ENCODE measurements at places on chromosomes 2 and 18. TPM values are rescaled to one million over a fixed set of nuclear protein-coding genes. Genes with fewer than 3 reads are reported as not detected.

GRCh38 chr2:49207204-49207603 is 52.9 kb upstream of the FSHR start:
- H3K4me3 ChIP-seq: no peak overlapping the region
- no peaks in the 10 kb centered on the region for H3K27me3 ChIP-seq
- no peak overlapping the region for H3K27ac ChIP-seq

- peak within 1 kb of the TSS; percentile 57 for H3K4me3 ChIP-seq
- DNase-seq: peak; percentile 81
- H3K27ac ChIP-seq: no peak within 1 kb of the TSS
- peaks cover 42% of the 10 kb centered on the region for H3K27me3 ChIP-seq
- no peaks in the 10 kb centered on the region for H3K36me3 ChIP-seq
Observed at GRCh38 chr18:23662309-23663263, at the start of gene ANKRD29. Gene ANKRD29, minus strand, starts transcription at chr18:23662911. Its CDS starts 181 bp downstream, at chr18:23662730.

GRCh38 chr2:172073518-172073917 is 11.8 kb upstream of the DLX1 start:
- H3K27me3 ChIP-seq: peaks cover 42% of the 10 kb centered on the region
- no peaks in the 10 kb centered on the region for H3K4me1 ChIP-seq
- no peak overlapping the region for H3K27ac ChIP-seq
- no peaks in the 10 kb centered on the region for H3K36me3 ChIP-seq

GRCh38 chr2:8177566-8177965 is 504.3 kb upstream of the ID2 start:
- no peaks in the 10 kb centered on the region for H3K4me1 ChIP-seq
- H3K36me3 ChIP-seq: no peaks in the 10 kb centered on the region
- H3K4me3 ChIP-seq: no peak overlapping the region

- H3K36me3 ChIP-seq: no peaks in the 10 kb centered on the region
- no peak overlapping the region for H3K4me3 ChIP-seq
- DNase-seq: no peak
- no peak overlapping the region for H3K27ac ChIP-seq
- H3K4me1 ChIP-seq: no peaks in the 10 kb centered on the region
Observed at GRCh38 chr2:128510701-128511397, 192.2 kb upstream of the HS6ST1 start.

- H3K27ac ChIP-seq: no peak overlapping the region
- H3K27me3 ChIP-seq: peaks cover 68% of the 10 kb centered on the region
Observed at GRCh38 chr2:120515759-120516678, 170.1 kb downstream of the INHBB start.

- DNase-seq: no peak
- no peaks in the 10 kb centered on the region for H3K4me1 ChIP-seq
- H3K27ac ChIP-seq: no peak overlapping the region
- H3K36me3 ChIP-seq: peaks cover 14% of the 10 kb centered on the region
- H3K27me3 ChIP-seq: no peaks in the 10 kb centered on the region
- no peak overlapping the region for H3K4me3 ChIP-seq
Observed at GRCh38 chr18:2683055-2683454, 27.5 kb downstream of the SMCHD1 start.

DNA sequence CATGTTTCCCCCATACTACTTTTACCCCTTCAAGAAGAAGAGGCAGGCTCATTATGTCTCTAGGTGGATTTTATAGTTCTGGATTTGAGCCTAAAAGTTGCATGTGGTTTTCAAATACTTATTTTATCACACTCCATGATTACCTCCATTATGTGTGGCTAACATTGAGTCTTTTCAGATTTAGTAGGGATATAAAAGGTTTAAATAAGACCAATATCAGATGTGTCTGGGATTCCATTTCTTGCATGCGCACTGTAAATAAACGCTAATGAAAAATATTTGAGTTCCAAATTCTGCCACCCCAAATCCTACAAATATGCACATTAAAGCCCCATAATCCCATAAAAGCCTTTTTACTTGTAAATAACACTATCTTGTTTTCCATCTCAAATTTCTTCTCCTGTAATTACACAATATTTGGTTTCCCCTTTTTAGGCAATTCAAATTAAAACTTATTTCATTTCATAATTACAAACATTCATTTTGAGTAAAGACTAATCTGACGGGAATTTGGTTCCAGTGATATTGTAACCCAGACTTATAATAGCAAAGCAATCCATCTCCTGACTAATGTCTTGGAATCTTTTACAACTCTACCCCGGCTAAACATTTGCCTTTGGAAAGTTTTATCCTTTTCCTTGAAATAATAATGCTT is 600.0 kb downstream of the SLC4A3 start:
- H3K27ac ChIP-seq: no peak overlapping the region
- H3K4me1 ChIP-seq: peaks cover 10% of the 10 kb centered on the region
- H3K27me3 ChIP-seq: no peaks in the 10 kb centered on the region
- no peak overlapping the region for H3K4me3 ChIP-seq

DNA sequence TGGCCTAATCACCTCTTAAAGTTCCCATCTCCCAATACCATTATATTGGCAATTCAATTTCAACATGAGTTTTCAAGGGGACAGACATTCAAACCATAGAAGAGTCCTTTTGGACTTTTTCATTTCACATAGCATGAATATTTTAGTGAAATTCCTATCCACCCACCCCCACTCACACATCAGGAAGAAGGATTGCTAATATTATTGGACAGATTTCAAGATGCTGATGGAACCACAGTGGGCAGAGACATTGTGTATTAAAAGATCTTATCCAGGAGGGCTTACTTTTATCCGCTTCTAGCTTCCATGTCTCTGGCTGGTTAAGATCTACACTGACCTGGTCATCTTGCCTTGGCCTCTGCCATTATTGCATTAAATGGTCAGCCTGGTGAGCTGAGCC is 297.4 kb upstream of the ACVR2A start:
- no peak overlapping the region for H3K4me3 ChIP-seq
- no peaks in the 10 kb centered on the region for H3K27me3 ChIP-seq
- no peak for DNase-seq
- H3K27ac ChIP-seq: no peak overlapping the region
- H3K36me3 ChIP-seq: no peaks in the 10 kb centered on the region

DNA sequence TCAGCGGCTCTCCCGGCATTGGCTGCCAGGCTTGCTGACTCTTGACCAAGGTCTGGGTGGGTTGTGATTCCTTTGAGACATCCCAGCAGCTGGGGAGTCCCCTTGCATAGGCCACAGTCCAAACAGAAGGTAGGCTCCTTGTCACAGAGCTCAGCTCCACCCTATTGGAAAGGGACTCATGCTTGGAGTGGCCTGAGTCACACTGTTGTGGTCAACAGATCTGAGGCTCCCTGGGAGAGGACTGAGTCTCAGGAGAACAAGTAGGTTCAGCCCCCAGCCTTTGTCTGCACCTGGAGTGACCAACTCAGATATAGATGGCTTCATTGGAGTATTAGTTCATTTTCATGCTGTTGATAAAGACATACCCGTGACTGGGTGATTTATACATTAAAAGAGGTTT is 32.1 kb upstream of the SH3BP4 start:
- no peak overlapping the region for H3K4me3 ChIP-seq
- DNase-seq: no peak
- H3K27ac ChIP-seq: no peak overlapping the region
- H3K36me3 ChIP-seq: no peaks in the 10 kb centered on the region
- H3K4me1 ChIP-seq: no peaks in the 10 kb centered on the region
- no peaks in the 10 kb centered on the region for H3K27me3 ChIP-seq

DNA sequence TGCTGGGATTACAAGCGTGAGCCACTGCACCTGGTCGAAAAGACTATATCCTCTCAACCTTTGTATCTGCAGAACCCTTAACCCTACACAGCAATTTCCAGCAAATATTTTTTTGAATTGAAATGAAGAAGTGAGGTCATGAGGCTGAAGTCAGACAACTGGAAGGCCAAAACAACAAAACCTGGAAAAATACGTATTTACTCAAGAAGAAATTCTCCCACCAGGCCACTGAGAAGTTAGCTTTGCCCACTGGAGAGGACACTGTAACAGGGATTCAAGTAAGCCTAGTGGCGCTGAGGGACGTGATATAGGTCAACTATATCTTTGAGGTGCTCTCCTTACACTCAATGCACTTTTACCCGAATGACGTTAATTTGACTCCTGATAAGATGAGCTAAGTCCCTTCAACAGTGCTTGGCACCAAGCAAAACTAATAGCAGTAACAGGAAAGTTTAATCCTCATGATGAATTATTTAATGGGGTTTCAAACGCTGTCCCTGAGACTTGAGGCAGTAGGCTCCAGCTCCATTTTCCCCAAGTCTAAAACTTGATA is 1.9 kb downstream of the HDLBP start:
- no peak for DNase-seq
- H3K27ac ChIP-seq: no peak overlapping the region
- no peaks in the 10 kb centered on the region for H3K36me3 ChIP-seq
- H3K4me3 ChIP-seq: peak overlapping the region; percentile 90
- H3K27me3 ChIP-seq: no peaks in the 10 kb centered on the region
- peaks cover 11% of the 10 kb centered on the region for H3K4me1 ChIP-seq

DNA sequence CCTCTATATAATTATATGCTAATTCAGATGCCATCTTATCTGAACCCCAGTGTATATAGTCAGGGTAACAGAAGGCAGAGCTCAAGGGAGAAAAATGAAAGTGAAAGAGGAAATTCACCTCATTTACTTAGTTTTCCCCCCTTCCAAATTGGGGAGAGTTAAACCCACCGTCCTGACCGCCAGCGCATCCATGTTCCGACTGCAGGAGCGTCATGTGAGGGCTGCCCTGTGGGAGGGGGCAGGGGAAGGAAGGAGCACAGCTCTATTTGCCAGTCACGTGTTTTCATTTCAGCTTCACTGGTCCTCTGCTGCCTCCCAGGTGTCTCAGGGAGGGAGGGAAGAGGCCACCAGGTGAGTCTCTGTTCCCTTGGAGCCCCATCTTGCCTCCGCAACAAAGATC is 13.2 kb downstream of the CNNM4 start:
- H3K27ac ChIP-seq: no peak overlapping the region
- no peak overlapping the region for H3K4me3 ChIP-seq
- H3K27me3 ChIP-seq: no peaks in the 10 kb centered on the region
- H3K36me3 ChIP-seq: no peaks in the 10 kb centered on the region
- no peaks in the 10 kb centered on the region for H3K4me1 ChIP-seq

DNA sequence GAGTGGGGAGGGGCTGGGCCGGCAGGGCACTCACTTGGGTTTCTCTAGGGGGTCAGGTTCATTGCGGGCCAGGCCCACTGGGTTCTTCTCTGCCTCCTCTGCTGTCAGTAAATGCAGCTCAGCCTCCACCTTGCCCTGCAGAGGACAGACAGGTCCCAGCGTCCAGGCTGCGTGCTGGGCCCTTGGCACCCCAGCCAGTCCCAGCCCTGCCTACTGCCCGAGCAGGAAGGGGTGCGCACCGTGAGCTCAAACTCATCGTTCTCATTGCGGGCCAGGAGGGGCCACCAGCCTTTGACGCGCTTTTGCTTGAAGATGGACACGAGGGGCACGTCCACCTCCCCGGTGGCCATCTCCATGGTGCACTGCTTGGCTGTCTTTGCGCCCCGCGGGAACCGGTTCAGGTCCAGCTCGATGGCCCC is 17.3 kb downstream of the OTOF start:
- H3K4me3 ChIP-seq: no peak overlapping the region
- peaks cover 22% of the 10 kb centered on the region for H3K4me1 ChIP-seq
- no peaks in the 10 kb centered on the region for H3K27me3 ChIP-seq
- H3K27ac ChIP-seq: no peak overlapping the region
- DNase-seq: no peak
- no peaks in the 10 kb centered on the region for H3K36me3 ChIP-seq

DNA sequence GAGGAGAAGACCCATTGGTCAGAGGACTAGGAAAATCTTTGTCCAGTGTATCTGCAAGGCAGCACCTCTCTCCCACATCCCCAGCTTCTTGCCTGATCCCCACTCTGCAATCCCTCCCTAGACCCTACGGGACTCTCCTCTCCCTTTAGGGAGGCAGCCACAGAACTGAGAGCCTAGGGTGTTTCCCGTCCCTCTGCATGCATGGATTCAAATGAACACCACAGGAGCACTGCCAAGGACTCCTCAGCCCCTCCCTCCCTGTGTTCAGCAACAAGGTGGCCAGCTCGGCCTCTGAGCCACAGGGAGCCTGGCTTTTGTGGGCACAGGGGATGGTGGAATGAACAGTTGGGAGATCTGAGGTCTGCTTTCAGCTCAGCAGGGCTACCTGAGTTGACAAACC is 117.1 kb downstream of the TXNL1 start:
- no peak overlapping the region for H3K4me3 ChIP-seq
- no peak overlapping the region for H3K27ac ChIP-seq
- H3K36me3 ChIP-seq: no peaks in the 10 kb centered on the region
- DNase-seq: no peak
- H3K4me1 ChIP-seq: no peaks in the 10 kb centered on the region
- H3K27me3 ChIP-seq: no peaks in the 10 kb centered on the region

DNA sequence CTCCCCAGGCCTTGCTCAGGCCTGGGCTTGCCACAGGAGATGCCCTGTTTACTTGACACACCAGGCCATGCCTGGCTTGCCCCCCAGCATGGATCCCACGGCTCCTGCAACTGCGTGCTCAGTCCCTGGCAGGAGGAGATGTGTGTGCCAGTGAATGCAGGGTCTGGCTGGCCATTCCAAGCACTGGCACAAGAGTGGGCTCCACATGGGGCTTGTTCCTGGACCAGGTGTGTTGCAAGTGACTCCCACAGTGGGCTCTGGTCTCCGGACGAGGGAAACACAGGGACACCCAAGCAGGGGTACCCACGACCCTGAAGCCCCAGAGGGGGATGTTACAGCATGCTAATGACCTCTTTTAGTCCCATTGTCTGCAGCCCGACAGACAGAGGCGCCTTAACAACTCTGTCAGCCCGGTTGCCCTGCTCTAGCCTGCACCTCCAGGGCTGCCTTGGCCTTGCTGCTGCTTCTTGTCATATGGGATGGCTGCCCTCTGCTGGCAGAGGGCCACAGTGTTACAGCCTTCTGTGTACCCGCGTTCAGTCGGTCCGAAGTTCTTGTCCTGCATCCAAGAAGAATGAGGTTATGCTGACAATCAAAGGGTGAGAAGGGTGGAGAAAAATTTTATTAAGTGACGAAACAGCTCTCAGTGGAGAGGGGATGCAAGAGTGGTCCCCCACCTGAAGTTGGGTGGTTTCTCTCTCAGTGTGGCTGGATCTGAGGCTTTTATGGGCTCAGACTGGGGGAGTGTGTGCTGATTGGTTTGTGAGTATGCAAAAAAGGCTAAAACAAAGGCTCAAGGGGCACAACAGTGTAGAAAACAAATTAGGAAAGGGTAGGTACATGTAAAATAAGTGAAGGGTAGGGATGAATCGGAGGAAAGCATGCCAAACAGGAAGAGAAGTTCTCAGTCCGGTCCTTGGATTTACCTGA is 180.4 kb downstream of the MBD5 start:
- H3K27ac ChIP-seq: no peak overlapping the region
- DNase-seq: peak; percentile 87
- H3K4me3 ChIP-seq: no peak overlapping the region
- H3K4me1 ChIP-seq: no peaks in the 10 kb centered on the region

- no peaks in the 10 kb centered on the region for H3K4me1 ChIP-seq
- no peak overlapping the region for H3K4me3 ChIP-seq
- DNase-seq: no peak
- no peak overlapping the region for H3K27ac ChIP-seq
- no peaks in the 10 kb centered on the region for H3K27me3 ChIP-seq
Observed at GRCh38 chr2:108958002-108958401, 31.0 kb downstream of the EDAR start.

Gene LBH
- total RNA-seq: 4.2 TPM

Gene CD8B
- total RNA-seq: not detected

Gene LBX2
- 0.12 TPM for total RNA-seq

Gene GMPPA
- 49.3 TPM for total RNA-seq

Gene ZNF407
- 9.0 TPM for total RNA-seq

Gene EPAS1
- 1.1 TPM for total RNA-seq

Gene ID2
- total RNA-seq: 140 TPM

Gene C2orf68
- 47.6 TPM for total RNA-seq
